ENCODE measurements at places on chromosomes 1 and 21. TPM values are rescaled to one million over a fixed set of nuclear protein-coding genes. Genes with fewer than 3 reads are reported as not detected.

KIF26B gene
- not detected for total RNA-seq

HSPB7 gene
- total RNA-seq, result not detected

CAMK1G gene
- total RNA-seq, result not detected

ITLN1 gene
- not detected for total RNA-seq

GBP2 gene
- total RNA-seq, result not detected

MAN1C1 gene
- total RNA-seq, result 4.9 TPM

TNFRSF18 gene
- total RNA-seq, result not detected

CFHR3 gene
- total RNA-seq, result not detected

KCNQ4 gene
- 0.37 TPM for total RNA-seq

OR2T29 gene
- not detected for total RNA-seq

NCAM2 gene
- total RNA-seq, result not detected

GPR25 gene
- total RNA-seq, result not detected

HIVEP3 gene
- 0.70 TPM for total RNA-seq

KLF17 gene
- not detected for total RNA-seq

AZIN2 gene
- total RNA-seq, result 0.94 TPM

L1TD1 gene
- total RNA-seq, result not detected

COL11A1 gene
- not detected for total RNA-seq

OXCT2 gene
- total RNA-seq, result 0.17 TPM

AADACL4 gene
- total RNA-seq, result not detected

EPHA2 gene
- total RNA-seq, result 0.15 TPM

CYP4A11 gene
- not detected for total RNA-seq

GRCh38 chr1:64745986-64746940 lies 1.4 kb downstream of the RAVER2 start:
- no peak for DNase-seq

DNA sequence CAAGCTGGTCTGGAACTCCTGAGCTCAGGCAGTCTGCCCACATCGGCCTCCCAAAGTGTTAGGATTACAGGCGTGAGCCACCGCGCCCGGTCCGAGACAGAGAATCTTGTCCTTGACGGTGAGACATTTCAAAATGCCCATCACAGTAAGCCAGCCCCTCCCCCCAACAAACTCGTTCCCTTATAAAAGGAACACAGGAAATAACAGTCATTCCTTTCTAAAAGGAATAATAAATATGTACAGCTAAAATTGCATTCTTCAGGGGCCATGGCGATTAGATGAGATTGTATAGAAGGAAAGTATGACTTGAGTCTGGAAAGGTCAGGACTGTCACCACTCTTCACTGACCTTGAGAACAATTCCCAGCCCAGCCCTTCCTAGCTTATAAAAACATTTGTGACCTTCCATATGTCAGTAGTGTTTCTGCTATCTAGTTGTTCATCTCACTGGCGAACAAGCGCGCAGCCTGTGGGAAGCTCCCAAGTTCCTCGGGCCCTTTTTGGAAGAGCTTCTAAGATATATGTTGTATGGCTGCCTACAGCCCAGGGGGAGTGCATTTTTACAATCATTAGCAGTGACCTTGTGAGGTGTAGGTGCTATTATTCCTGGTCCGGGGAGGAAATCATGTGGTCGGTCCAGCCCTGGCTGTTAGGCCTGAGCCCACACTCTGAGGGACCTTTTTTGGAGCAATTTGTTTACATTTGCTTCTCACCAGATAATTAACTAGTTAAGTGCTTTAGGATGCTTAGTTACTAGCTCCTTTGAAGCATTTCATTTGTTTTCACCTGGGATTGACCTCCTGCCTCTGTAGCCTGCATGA lies 8.7 kb downstream of the SZRD1 start:
- no peak for DNase-seq

DNA sequence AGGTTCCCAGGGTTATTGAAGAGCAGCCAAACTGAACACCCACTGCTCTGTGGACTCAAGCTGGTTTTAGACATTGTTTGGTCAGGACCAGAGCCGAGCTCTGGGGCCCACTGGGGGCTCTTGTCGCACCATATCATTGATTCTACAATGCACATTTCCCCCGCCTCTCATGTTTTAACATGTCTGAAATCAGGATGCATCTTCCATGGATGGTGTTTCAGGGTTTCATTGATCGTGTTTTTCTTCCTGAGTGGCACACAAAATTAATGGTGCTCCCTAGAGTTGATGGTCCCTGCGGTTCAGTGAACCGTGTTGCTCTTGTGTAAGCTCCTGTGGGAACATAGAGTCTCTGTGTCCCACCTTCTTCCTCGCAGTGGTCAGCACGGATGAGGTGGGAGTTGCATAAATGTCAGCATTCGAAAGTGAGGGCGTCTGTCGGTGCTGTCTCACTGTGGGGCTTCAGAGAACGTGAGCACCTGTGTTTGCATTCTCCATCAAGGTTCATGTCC lies 38.3 kb downstream of the GALNT2 start:
- DNase-seq, result no peak

- DNase-seq, result no peak
Observed at GRCh38 chr1:119898530-119898929, 2.2 kb upstream of the ADAM30 start.

DNA sequence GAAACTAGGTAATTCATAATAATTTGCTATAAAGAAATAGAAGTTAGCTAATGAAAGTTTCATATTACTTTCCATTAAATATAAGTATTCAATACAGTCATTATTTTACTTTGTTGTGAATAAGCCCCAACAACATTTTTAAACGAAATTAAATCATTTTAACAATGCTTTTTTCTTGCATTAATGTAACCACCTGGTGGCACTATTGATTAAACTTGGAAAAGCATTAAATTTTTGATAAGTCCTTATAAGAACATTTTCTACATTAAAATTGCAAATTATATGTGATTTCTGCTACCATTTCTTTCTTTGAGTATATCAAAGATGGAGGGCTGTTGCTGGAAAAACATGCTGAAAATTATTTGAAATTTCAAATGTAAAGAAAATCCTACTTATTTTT lies 918.8 kb upstream of the TMPRSS15 start:
- no peak for DNase-seq

GRCh38 chr1:165431079-165431478 lies 13.8 kb downstream of the RXRG start:
- no peak for DNase-seq

DNA sequence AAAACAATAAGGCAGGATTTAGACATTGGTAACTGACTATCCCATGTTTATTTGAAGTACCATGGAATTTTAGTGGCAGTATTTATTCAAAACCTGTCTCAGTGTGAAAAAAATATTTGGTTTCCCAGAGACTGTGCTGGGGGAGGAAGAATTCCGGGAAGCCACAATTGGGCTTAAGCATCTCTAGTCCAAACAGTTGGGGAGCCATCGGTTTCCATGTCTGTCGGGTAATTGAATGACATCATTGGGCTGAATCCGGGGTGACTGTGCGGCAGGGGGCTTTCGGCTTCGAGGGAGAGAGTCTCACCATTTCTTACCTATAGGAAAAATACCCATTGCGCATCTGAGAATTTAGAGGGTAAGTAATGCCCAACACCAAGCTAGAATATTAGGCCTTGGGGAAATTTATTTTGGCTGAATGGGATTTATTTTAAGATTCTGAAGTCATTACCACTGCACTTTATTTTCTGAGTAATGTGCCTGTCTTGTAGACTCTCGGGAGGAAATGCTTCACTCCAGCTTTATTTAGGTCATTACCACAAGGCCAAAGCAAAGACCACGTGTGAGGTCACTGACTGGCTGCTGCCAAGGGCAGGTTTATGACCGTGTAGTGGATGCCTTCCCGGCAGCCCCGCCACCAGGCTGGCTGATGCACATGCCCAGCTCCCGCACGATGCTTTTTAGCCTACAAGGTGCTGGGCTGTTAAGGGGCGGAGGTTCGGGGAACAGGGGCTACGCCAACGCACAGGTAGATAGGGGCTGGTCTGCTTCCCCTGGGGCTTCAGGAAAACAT lies 23.1 kb upstream of the UMODL1 start:
- no peak for DNase-seq

- no peak for DNase-seq
Observed at GRCh38 chr1:100423832-100424337, 71.6 kb downstream of the CDC14A start.

- no peak for DNase-seq
Observed at GRCh38 chr1:179509384-179509783, 66.4 kb downstream of the NPHS2 start.

GRCh38 chr1:47720111-47720510 lies 277.1 kb downstream of the TRABD2B start:
- DNase-seq, result no peak

GRCh38 chr1:239826211-239826610 lies 265.5 kb upstream of the FMN2 start:
- DNase-seq, result no peak

- no peak for DNase-seq
Observed at GRCh38 chr1:90707363-90707710, 9.8 kb downstream of the BARHL2 start.

DNA sequence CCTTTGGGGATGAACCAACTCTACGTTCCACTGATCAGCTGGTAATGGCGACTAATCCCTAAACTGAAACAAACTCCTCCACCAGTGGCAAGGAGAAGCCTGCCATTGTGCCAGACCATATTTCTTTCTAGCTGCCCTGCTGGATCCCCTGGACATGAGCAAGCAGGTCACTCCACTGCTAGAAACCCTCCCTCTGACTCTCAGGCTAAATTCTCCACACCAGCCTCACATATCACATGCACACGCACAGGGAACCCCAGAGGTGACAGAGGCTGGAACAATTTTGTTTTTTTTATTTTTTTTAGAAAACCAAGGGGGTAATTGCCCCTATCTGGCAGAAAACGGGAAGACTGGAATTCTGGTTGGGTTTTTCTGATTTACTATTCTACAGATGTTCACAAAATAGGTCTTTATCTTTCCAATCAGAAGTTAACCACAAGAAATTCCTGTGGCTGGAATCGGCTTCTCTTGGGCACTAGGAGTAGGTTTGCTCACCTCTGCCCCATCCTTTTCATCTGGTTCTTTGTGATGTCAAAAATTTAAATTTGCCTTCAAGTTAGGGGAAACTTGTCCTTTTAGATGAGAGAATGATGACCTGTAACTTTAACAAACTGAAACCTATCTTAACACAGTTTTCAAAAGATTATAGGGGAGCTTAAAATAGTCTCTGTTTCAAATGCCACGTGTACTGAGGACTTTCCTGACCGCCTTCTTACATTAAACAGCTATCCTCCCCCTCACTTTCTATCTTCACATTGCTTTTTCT lies 258.1 kb downstream of the SDCCAG8 start:
- no peak for DNase-seq

- DNase-seq, result no peak
Observed at GRCh38 chr1:17149771-17150170, 30.5 kb upstream of the PADI2 start.

- no peak for DNase-seq
Observed at GRCh38 chr1:242870966-242871365, 346.5 kb upstream of the PLD5 start.

GRCh38 chr1:6246497-6247467 lies 2.8 kb downstream of the HES3 start:
- DNase-seq, result peak; percentile 67

- no peak for DNase-seq
Observed at GRCh38 chr1:156808186-156809030, 8.2 kb downstream of the SH2D2A start.

DNA sequence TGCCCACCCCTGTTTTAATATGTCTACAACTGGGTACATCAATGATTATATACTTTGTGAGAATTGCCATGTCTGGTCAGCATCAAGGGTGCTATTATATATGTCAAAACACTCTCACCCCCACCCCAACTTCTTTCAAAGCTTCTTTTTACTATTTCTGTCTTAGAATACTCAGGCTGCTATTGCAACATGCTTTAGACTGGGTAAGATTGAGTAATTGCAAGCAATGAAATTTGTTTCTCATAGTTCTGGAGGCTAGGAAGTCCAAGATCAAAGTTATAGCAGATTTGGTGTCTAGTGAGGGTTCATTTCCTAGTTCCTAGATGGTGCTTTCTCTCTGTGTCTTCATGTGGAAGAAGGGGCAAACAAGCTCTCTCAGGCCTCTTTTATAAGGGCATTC lies 100.5 kb upstream of the KCNK1 start:
- DNase-seq, result no peak

GRCh38 chr1:65265296-65265650 lies 44.1 kb upstream of the DNAJC6 start:
- DNase-seq, result no peak

DNA sequence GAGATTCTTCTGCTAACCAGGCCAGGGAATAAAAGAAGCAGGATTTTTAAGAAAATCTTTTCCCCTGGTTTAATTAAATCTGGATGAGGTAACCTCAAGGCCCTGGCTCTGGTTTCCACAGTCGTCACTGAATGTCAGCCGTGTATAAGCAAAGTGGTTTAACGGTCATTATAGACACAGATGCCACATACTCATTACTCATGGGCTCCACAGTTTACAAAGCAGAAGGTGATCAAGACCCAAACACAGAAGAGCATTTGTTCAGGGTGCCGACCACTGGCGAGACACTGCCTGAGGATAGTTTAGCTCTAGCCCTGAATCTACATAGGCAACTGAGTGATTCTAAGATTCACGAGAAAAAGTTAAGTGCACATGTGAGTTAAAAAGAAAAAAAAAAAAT lies 27.8 kb upstream of the RAP1GAP start:
- DNase-seq, result no peak

DNA sequence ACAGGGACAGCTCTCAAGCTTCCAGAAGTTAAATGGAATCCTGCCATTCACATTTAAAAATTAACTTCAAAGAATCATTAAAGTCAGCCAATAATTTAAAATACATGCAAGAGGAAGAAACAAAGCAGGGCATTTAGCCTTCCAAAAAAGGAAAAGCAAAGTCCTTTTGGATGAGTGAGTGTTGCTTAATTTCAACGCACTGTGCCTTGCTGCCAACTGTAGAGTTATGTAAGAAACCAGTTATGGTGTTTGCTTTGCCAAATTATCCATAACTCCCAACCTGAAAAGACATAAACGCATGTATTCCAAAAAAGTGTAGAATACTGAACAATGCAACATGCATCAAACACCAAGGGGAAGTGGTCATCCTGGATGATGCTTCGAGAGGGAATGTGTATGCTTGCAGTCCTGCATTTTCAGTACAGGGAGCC lies 16.1 kb upstream of the KCNE1 start:
- DNase-seq, result no peak

DNA sequence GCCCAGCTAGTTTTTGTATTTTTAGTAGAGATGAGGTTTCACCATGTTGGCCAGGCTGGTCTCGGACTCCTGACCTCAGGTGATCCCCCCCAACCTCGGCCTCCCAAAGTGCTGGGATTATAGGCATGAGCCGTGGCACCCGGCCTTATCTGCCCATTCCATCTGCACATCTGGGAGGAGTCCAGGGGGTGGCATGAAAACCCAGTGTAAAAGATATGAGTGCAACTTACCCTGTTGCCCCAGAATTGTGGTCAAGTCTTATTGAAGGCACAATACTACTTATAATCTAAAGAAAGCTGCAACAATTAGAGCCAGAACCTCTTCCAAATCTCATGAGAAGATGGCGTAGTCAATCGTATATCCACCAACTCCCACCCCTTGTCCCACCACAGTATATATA lies 18.4 kb downstream of the CTXND2 start:
- DNase-seq, result no peak

- peak; percentile 22 for DNase-seq
Observed at GRCh38 chr1:43238991-43239469, 30.8 kb upstream of the TMEM125 start.

DNA sequence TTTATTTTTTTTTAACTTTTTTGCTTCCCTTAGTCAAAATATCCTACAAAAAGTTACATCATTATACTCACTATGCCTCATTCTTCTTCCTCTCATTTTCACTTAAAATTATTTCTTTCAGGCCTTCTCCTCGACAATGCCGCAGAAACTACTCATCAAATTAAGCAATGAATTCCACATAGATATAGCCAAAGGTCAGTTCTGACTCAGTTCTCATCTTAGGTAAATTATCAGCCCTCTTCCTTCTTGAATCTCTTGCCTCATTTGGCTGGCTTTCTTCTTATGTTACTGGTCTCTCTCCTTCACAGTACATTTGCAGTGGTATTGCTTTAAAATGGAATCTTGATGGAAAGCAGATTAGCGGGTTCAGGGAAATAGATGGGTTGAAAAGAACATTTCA lies 260.7 kb upstream of the BRINP3 start:
- DNase-seq, result no peak
